ENCODE measurements at places on chromosomes 6 and 20. TPM values are rescaled to one million over a fixed set of nuclear protein-coding genes. Genes with fewer than 3 reads are reported as not detected.

The MOG gene
- total RNA-seq, result 22.6 TPM

The RPL10A gene
- 837 TPM for total RNA-seq

The DAAM2 gene
- total RNA-seq, result 79.5 TPM

The RAB44 gene
- total RNA-seq, result 0.59 TPM

The HEY2 gene
- 16.0 TPM for total RNA-seq

The SYCP2 gene
- 11.0 TPM for total RNA-seq

The RTF2 gene
- total RNA-seq, result 63.3 TPM

The FAM83B gene
- total RNA-seq, result 0.17 TPM

The GJA1 gene
- 568 TPM for total RNA-seq

The ADAM33 gene
- 45.9 TPM for total RNA-seq

The PLG gene
- total RNA-seq, result 0.39 TPM

The OR2H1 gene
- total RNA-seq, result not detected

The CCN5 gene
- total RNA-seq, result 0.17 TPM

The SIRPB2 gene
- total RNA-seq, result 2.6 TPM

The EYS gene
- total RNA-seq, result 3.5 TPM

The LAMP5 gene
- total RNA-seq, result 27.4 TPM

The RRAGD gene
- 44.6 TPM for total RNA-seq

The CTAGE9 gene
- total RNA-seq, result not detected

The CCN6 gene
- total RNA-seq, result not detected

The ARG1 gene
- total RNA-seq, result 10.7 TPM

The TFAP2C gene
- total RNA-seq, result 0.50 TPM

The ELOVL2 gene
- 31.8 TPM for total RNA-seq

The MEI4 gene
- 1.6 TPM for total RNA-seq

The APOM gene
- 5.7 TPM for total RNA-seq

The VGLL2 gene
- 0.30 TPM for total RNA-seq

The DCBLD1 gene
- 9.3 TPM for total RNA-seq

The CD40 gene
- total RNA-seq, result 1.6 TPM

The TMEM14B gene
- total RNA-seq, result 101 TPM

The BPIFB1 gene
- total RNA-seq, result not detected

The ZNF311 gene
- 5.6 TPM for total RNA-seq

The RAE1 gene
- total RNA-seq, result 32.2 TPM

The MOCS3 gene
- total RNA-seq, result 5.5 TPM

The IDH3B gene
- total RNA-seq, result 105 TPM

The LINC00237 gene
- total RNA-seq, result 6.5 TPM

The MICA gene
- total RNA-seq, result 5.9 TPM

The VSTM2L gene
- total RNA-seq, result 32.2 TPM

The PSMA7 gene
- 118 TPM for total RNA-seq
